ENCODE measurements at places on chromosomes 7 and 10.

DNA sequence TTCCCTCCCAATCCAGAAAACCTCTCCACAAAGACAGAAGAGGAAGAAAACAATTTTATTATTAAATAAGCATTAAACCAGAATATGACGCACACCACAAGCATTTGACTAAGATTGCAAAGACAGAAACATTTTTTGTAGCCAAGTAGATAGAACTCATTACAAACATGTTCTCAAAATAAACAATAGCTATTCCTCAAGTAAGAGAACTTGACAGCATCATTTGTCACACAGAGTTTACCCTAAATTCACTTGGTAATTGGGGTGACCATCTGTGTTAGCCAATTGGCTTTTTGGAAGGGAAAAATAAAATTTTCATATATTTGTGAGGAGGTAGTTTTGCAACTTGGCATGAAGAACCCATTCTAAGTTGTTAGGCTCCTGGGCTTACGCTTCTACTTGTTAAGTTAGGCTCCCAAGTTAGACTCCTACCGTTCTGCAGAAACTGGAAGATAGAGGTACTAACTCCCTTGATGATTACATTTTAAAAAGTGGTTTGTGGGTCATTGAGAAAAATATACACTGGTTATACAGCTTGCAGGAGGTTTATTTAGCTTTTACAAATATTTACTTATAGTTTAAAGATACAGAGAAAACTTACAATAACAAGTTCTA lies 618.6 kb upstream of the CNTNAP2 start:
- DNase-seq: no peak

DNA sequence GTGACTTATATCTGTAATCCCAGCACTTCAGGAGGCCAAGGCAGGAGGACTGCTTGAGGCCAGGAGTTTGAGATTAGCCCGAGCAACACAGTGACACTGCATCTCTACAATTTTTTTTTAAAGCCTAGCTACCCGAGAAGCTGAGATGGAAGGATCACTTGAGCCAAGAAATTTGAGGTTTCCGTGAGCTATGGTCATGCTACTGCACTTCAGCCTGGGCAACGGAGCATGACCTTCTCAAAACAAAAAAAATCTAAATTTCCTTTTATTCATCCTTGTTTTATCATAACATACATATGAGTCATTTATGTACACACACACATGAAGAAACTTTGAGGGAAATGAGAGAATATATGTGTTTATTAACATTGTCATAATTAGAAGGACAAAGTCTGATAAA lies 277.5 kb upstream of the MAGI2 start:
- DNase-seq: no peak

GRCh38 chr10:50582766-50583762 lies 40.7 kb downstream of the SGMS1 start:
- no peak for DNase-seq

GRCh38 chr7:32436146-32436928 lies 53.8 kb downstream of the LSM5 start:
- DNase-seq: no peak

DNA sequence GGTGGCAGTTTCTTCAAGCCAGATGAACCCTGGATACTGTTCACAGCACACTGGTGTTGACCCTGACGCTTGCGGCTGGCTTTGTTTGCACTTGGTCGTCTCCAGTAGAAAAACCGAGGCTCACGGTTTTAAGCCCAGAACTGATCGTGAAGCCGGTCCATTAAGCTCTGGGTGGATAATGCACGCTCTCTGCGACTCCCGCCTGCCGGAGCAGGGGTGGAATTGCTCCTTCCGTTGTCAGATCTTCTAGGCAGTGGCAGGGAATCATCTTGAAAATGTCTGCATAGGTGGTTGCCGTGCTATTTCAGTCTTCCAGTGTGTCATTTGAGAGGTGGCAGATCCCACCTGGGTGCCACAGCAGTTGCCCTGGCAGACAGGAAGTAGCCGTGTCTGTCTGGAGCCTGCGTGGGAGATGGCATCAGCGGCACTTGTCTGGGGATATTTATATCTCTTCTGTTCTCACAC lies 35.9 kb upstream of the AP5Z1 start:
- DNase-seq: no peak

Measured in activated naive CD8-positive, alpha-beta T cell treated with anti-CD3 and anti-CD28 coated beads, Interleukin-2, amount 50 U/mL, for 16 hours (primary cell).